ENCODE measurements at places on chromosomes 3 and 15.

DNA sequence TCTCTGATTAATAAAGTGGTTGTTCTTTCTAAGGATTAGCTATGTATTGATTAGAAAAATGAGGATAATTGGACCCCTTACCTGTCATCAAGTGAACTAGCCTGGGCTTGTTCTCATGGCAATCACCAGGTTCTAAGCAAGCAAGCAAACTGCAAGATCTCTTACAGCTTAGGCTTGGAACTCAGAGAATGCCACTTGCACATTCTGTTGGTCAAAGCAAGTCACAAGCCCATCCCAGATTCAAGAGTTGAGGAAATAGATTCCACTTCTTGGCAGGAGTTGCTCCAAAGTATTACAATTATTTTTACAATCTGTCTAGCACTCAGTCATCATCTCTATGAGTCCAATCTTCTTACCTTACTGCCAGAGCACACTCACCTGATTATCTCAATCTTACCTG is 180.3 kb downstream of the SYNPR start:
- no peak for DNase-seq

- DNase-seq = no peak
Observed at GRCh38 chr3:102336130-102336529, 98.7 kb upstream of the ZPLD1 start.

GRCh38 chr3:70096376-70097066 is 97.0 kb downstream of the SAMMSON start:
- no peak for DNase-seq

DNA sequence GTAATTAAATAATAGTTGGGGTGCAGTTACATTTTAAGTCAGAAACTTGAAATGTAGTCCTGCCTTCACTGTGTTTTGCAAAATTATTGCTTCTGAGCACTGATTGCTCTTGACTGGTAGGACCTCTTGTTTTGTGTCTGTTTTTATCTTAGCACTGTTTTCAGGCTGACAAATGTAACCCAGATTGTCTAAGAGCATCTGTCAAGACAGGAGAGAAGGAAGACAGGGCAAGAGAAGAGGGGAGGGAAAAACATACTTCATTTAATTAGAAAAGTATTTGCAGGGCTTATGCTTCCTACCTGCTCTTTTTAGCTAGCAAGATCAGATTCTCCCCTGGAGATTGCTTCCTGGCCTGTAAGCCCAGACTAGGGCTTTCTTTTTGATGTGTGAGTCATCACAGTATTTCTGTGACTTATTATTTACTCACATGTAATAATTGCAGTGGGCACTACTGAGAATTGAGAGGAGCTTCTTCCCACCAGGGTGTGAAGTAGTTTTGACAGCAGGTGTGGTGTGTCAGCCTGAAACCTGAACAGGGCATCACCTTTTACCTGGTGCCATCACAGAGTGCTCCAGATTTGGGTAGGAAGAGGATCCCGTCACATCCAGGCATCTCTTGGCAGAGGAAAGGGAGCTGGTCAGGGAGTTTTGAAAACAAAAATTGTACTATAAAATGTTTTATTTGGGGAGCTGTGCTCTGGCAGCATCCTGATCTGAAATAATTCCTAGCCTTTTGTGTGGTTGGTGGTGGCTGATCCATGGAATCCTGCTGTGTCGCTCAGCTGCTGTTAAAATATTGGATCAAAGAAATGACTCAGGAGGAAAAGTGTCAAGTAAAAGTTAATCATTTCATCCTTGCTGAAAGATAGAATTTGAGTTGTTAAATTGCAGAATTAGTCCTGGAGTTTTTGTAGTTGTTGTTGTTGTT is 98.2 kb downstream of the TMEM108 start:
- DNase-seq = no peak

GRCh38 chr3:157238457-157238856 is 78.5 kb upstream of the CCNL1 start:
- DNase-seq = no peak

- no peak for DNase-seq
Observed at GRCh38 chr3:12773710-12774086, 14.6 kb upstream of the TMEM40 start.

- no peak for DNase-seq
Observed at GRCh38 chr3:167872032-167872431, 136.5 kb downstream of the SERPINI1 start.

GRCh38 chr3:182027366-182027765 is 315.6 kb downstream of the SOX2 start:
- peak; percentile 77 for DNase-seq

DNA sequence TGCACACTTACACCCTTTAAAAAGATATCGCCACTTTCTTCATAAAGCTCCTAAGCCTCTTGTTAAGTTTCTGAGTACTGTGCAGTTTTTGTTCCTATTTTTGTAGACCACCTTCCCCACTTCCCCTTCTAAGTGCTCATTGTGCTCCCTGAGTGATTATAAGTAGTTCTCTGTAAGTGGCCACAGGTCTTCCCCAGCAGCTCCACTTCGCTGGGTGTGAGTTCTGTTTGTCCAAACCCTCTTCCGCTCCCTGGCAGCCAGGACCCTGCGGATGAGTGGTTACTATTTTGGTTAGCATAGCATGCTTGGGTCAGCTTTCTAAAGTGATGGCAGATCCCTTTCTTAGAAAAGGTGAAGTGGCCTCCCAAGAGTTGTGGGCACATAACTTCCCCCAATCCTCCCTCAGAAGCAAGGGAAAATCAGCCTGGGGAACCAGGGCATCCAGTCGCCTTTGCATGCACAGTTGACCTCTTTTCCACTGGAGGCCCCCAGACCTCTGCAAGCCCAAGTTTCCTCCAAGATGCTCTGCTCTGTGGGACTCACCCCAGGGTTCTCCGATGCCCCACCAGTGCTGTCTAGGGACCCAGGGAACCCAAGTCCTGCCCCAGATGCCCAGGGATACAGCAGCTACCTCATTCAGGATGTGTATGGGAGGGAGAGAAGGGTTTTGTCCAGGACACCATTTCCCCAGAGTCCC is 69.6 kb downstream of the ATP10A start:
- no peak for DNase-seq

GRCh38 chr15:62886431-62887071 is 156.0 kb upstream of the TPM1 start:
- no peak for DNase-seq

GRCh38 chr3:4060064-4060463 is 243.1 kb upstream of the SETMAR start:
- DNase-seq = peak; percentile 97

DNA sequence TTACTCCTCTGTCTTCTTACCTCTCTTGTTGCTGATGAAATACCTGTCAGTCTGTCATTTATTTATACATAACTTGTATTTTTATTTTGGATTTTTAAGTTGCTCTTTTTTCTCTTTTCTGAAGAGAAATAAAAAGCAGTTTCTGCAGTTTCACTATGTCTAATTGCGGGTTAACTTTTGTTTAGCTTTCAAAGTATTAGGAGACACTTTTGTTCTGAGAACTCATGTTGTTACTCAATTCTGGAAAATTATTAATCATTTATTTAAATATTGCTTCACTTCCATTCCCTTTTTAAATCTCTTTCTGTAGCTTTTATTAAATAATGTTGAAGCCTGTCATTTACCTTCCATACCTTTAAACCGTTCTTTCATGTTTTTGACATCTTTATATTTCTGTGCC is 29.2 kb downstream of the MYLK start:
- DNase-seq = no peak

DNA sequence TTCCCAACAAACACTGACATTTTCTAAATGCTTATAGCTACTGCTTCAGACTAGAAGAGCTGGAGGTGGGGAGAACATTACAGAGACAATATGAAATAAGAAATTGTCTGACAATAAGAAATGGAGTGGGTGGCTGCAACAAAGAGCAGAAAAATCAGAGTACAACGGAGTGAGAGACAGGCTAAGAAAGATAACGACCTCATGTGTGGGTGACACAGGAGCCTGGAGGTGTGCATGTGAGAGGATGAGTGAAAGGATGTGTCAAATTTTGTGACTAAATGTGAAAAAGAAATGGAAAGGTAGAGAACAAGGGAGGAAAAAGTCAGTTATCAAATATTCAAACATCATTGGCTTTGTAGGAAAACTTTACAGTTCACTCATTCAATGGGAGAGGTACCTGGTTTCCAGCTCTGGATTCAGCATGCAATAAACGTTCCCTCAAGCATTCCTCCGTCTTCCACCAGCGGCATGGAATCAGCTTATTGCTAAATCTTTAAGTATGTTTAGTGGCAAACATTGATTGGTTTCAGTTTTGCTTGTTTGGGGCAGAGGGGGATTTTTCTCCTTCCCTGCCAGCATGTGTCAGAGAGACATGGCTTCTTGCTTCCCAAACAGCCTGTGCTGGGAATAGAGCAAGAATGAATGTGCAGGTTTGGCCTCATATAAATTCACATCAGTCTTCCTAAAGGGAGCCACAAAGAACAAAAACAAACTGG is 103.8 kb upstream of the CHRM5 start:
- no peak for DNase-seq

DNA sequence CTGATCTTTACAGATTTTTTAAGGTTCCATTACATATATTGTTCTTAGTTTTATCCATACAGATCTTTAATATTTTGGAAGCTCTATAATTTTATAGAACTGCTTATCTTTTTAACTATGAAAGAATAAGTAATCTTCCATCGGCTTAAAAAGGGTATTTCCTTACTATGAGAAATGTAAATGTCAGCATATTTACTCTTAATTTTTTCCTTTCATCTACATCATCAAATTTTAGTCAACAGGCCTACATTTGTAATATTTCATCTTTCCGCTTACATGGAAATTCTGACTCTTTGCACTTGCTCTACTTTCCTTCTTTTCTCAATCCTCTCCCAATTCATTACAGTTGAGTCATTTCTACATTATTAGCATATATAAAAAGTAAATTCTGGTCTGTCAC is 111.3 kb upstream of the GOLGA6L6 start:
- no peak for DNase-seq

- DNase-seq = no peak
Observed at GRCh38 chr3:152606146-152606545, 228.8 kb upstream of the P2RY1 start.

DNA sequence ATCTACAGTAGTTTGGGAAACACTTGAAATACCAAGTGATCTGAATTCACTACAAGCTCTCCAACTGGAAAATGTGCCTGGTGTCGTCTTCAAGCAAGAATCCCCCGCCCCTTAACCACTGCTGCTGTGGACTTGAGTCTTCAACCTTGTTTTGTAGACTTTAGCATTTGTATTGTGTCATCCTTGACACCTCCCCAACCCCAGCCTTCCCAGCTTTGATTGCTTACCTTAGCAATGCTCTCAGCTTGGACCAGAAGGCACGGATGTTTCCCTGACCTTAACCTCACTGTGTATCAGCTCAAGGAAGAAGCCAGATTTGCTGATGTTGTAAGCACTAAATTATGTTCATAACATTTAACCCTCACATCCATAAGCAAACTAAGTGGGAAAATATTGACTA is 146.4 kb downstream of the IGF1R start:
- DNase-seq = no peak

GRCh38 chr3:114043205-114043604 is 13.1 kb downstream of the CCDC191 start:
- no peak for DNase-seq

DNA sequence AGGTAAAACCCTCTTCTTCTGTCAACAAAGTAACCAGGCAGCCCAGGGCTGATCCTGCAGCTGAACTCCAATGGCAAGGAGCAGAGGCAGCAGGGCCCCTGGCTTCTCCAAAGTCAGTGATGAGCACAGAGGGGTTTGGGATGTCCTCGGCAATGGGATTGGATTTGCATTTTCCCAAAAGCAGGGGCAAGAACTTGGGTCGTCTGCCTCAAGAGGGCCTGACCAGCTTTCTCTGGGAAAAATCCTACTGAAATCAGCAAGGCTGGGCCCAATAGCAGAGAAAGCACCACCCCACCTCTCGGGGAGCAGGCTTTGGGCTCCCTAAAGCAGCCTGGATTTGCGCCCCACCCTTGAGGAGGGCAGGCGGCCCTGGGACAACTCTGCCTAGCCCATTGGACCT is 210.0 kb upstream of the IGF1R start:
- no peak for DNase-seq

GRCh38 chr15:48331796-48332641 is 790 bp downstream of the DUT start:
- DNase-seq = no peak

GRCh38 chr3:177944228-177944661 is 592.0 kb upstream of the KCNMB2 start:
- no peak for DNase-seq

DNA sequence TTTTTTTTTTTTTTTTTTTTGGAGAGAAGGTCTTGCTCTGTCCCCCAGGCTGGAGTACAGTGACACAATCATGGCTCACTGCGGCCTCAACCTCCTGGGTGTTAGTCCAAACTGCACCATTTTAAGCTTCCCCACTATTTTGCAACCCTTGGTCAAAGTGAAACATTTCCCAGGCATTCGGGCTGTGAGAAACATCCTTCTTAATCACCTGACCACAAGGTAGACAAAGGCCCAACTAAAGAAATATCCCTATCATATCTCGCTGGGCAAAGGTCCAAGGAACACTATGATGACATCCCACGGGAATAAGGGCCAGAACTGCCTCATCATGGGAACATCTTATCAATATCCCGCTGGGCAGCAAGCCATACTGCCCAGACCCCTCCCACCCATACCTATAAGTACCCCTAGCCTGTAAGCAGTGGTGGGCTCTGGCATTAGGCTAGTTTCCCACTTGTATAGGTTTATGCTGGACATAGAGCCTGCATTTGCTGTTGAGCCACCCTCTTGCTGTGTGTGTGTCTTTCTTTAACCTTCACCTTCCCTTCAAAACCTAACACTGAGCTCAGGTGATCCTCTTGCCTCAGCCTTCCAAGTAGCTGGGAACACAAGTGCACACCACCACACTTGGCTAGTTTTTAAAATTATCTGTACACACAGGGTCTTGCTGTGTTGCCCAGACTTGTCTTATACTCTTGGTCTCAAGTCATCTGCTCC is 95.2 kb downstream of the SEMA5B start:
- DNase-seq = no peak

DNA sequence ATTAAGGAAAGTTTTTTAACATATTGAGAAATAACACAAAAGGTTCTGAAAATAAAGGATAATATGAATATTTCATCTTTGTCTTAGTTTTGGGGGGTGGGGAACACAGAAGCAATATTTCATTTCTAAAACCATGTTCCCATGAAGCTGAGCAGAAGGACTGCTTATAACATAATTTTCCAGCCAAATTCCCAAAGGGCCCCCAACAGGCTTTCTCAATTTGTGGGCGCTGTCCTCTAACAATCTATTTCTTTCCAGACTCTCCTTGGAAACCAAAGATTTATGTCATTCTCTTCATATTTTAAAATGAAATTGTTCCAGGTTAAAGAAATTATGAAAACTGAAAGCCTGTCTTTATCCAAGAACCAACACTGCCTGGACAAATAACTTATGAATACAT is 273.5 kb downstream of the ZBTB20 start:
- DNase-seq = no peak

DNA sequence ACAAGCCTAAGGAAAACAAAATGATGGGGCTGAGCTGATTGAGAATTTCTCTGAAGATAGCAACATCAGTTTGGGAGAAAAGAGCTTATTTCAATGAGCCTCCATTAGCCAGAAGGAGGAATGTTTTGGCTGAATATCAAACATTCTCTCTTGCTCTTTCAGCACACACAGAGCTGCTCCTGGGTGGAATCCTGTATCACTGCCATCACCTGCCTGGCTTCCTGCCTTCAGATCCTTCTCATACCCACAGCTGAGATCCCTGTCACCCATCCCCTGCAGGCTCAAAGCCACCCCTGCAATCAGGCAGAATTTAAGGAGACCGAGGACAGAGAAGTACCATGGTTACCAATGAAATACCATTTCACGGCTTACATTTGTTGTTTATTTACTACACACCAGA is 27.2 kb upstream of the SYN2 start:
- DNase-seq = no peak

Data from retinal pigment epithelial cell (primary cell).